Naive thymus-derived CD4-positive, alpha-beta T cell (primary cell): ENCODE measurements at places on chromosomes 5 and 9.

- no peak for DNase-seq
Observed at GRCh38 chr5:112574536-112574935, 155.5 kb upstream of the EPB41L4A start.

DNA sequence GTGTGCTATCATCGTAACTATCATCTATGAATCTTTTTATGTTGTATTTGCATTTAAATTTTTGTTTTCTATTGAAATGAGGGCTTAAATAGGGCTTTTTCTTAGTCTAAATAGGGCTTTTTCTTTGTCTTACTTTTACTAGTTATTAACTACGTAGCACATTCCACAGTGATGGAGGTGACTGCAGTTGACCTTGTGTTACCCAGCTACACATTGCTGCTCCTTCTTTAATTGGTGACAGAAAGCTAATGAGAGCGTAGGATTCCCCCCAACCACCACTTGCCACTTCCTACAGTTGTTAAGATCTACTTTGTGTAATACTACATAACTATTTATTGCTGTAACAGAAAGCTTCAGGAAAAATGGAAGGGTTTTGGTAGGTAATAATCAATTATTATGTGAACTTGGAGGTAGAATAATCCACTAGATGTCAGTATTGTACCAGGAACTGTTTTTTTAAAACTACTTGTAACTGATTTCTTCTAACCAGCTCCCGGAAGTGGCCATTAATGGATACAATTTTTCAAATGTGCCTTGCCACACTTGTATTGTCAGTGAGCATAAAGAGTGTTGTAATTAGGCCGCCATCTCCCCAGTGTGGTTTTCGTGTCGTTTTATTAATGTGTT, 18.0 kb downstream of the MTRR start:
- peak; percentile 23 for DNase-seq

GRCh38 chr5:10400831-10401230, 40.8 kb upstream of the ROPN1L start:
- DNase-seq: no peak

GRCh38 chr5:123033157-123033671, 3.3 kb downstream of the PPIC start:
- DNase-seq: no peak

GRCh38 chr9:135077497-135078200, 9.8 kb upstream of the OLFM1 start:
- no peak for DNase-seq

- no peak for DNase-seq
Observed at GRCh38 chr9:98142182-98142907, 23.3 kb upstream of the TRIM14 start.

GRCh38 chr5:76766746-76767145, 50.8 kb downstream of the F2R start:
- no peak for DNase-seq

GRCh38 chr9:137761032-137761431, 116.5 kb upstream of the CACNA1B start:
- no peak for DNase-seq

DNA sequence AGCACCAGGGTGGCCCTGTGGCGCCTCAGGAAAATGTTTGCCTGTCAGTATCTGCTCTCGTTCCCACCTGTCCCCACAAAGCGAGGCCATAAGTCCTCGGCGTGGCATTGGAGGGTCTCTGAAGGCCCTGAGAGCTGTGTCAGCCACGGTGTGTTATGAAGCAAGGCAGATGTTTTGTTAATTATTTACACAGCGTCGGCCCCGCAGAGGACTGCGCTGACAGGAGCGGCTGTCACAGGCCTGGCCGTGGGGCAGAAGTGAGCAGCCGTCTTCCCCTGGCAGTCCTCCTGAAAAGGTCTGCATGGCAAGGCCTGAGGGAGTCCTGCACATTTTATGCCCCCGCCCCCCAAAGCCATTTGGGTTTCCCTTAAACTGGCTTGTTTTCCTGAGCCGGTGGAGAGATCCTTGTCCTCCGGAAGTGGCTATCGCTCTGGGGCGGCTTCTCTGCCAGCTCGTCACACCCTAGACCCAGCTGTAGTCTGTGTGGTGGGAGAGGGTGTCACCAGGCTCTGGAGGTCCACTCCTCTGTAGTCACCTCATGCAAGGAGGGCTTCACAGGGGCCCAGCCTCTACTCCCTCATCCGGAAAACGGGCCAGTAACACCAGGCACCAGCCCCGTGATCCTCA, 6.2 kb downstream of the NEK6 start:
- DNase-seq: no peak

- no peak for DNase-seq
Observed at GRCh38 chr9:93975262-93975661, 20.1 kb upstream of the BARX1 start.

- no peak for DNase-seq
Observed at GRCh38 chr5:123444016-123444415, 20.8 kb upstream of the CEP120 start.

- DNase-seq: no peak
Observed at GRCh38 chr5:124343451-124343867, 403.0 kb downstream of the ZNF608 start.

GRCh38 chr9:126391713-126392661, 65.4 kb downstream of the MVB12B start:
- DNase-seq: no peak

- DNase-seq: no peak
Observed at GRCh38 chr5:1006656-1007071, 1.9 kb upstream of the NKD2 start.

DNA sequence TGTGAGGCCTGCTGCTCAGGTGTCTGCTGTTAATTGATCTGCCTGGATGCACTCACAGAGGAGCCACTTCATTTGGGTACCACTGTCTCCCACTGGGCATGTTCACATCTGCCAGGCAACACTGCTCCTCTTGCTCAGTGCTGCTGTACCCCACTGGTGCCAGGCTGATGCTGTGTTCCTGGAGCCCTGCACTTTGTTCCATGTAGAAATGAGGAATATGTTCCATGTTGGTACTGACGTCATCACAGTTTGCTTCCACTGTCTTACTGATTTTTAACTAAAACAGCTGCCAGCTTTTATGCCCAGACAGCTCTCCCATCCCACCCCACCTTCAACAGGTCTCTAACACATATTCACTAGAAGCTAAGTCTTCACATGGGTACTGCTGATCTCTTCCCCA, 355.7 kb downstream of the LRRC70 start:
- no peak for DNase-seq

DNA sequence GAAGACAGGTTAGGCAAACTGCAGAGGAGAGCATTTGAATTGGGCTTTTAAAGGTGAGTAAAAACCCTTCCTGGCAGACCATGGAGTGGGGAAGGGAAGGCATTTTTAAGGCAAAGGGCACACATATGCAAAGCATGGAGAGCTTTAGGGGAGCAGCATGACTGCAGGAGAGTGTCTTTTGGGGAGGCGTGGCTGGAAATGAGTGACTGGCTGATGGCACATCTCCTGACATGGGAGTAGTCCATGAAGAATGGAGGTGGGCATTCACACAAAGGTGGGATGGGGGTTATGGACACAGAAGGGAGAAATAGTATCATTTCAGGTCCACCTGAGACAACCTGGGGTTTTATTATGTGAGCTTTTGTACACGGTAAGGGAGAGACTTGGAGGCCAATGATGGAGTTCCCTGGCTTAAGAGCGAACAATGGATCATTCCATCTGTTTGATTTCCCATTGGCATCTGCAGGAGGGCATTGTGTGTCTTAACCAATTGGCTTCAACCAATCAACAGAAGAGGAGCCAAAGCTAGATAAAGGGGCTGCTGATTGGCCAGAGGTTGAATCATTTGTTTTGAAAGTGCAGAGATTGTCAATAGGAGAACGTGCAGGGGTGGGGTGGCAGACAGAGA, 2.1 kb downstream of the NSG2 start:
- DNase-seq: no peak

DNA sequence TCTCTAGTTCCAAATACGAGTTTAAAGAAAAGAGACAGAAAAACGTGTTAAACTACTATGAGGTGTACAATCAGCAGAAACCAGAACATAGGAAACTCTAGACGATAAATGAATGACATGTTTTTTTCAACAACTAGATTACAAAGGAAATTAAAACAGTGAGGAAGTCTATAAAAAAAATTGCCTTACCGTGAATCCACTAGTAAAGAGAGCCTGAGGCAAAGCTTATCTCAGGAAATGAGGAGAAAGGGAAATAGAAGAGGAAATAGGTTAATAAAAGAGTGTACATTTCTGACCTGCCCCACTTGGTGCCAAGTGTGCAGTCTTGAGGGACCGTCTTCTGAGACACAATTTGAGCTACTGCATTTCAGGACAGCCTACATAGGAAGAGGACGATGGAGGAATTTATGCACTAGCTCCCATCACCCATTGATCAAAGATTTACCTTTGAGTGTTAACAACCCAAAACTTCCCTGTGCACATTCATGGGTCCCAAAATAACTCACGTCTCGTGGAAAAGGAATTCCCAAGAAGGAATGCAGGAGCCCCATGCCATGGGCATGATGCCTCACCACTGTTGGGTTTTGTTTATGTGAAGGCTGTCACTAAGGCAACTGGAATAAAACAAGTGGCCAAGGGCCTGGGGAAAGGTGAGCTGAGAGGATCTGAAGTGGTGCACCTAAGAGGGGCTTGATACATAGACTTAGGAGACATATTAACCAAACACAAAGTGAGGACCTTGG, 53.6 kb upstream of the SLC1A3 start:
- no peak for DNase-seq

DNA sequence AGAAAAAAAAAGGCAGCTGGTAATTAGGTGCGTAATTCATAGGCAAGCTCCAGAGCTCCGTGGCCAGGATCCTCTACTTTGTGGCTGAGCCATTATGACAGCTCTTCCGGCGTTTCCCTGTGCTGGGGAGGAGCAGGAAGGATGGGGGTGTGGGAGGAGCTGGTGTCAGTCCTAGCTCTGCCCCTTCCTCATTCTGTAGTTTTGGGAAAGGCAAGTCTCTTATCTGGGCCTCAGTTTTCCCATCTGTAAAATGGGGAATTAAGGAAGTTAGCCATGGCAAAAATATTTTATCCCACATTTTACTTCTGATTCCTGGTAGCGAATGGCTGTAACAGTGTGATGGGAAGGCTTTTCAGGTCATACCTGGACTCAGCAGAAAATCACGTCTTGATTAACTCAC, 81.1 kb downstream of the SEC61B start:
- DNase-seq: no peak

DNA sequence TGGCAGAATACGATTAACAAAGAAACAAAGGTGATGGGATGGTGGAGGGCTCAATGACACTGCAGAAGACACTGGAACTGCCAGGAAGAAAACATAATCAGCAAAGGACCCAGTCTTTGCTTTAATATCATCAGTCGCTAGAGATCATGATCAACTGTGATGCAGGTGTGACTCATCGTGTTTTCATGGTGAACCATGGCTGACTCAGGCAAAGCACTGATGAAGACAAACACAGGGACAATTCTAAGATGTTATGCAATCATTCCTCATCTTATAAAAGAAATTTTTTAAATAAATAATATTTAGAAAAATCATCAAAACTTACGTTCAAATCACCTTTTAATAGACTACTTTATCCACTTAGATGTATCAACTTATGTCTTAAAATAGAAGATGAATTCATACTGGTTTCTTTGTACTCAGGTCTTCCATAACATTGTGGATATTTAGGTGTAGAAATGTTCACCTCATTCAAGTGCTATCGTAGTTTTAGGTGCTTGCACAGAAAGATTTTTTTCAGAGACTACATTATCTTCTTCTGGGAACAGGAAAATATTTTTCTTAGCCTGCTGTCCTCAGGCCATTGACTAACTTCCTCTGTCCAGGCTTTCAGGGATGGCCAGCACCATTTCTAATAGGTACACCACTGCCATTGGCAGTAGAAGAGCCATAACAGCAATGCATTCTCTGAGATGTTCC, 673.4 kb upstream of the MEF2C start:
- no peak for DNase-seq

DNA sequence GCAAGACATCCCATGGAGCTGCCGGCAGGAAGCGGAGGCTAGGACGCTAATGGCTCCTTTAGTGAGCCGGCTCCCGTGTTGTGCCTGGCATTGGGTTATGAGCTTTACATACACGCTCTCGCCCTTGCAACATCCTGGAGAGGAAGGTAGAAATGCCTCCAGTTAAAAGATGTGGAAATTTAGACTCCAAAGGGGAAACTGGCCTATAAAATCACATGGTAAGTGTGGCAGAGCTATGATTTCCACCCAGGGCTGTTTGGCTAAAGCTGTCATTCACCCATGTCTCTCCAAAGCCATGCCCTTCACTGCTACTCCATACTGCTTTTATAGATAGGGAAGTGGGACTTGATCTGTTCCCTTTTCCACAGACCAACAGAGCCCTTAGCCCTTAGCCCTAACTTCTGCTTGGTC, 5.2 kb downstream of the GM2A start:
- DNase-seq: no peak

DNA sequence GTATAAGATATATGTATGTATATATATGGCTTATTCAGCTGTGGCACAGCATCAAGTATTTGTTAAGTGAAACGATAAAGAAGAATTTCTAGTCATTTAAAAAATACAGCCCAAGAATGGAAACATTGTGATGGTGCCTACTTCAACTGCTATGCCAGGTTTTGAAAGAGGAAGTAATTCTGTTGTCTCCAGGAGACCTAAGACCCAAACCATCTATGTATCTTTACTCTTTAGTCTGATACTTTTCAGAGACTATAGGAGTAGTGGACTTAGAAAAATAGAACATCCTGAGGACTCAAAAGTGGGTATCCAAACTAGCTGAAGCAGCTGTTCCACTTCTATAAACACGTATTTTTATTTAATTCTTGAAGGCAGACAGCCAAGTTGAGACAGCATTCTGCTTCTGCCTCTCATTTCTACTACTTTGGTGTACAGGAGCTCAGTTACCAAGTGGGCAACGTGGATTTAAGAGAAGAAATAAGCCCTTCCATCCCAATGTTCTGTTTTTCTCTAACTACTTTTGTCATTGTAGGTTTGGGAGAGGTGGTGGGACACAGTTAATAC, 110.7 kb downstream of the RPS23 start:
- DNase-seq: no peak

DNA sequence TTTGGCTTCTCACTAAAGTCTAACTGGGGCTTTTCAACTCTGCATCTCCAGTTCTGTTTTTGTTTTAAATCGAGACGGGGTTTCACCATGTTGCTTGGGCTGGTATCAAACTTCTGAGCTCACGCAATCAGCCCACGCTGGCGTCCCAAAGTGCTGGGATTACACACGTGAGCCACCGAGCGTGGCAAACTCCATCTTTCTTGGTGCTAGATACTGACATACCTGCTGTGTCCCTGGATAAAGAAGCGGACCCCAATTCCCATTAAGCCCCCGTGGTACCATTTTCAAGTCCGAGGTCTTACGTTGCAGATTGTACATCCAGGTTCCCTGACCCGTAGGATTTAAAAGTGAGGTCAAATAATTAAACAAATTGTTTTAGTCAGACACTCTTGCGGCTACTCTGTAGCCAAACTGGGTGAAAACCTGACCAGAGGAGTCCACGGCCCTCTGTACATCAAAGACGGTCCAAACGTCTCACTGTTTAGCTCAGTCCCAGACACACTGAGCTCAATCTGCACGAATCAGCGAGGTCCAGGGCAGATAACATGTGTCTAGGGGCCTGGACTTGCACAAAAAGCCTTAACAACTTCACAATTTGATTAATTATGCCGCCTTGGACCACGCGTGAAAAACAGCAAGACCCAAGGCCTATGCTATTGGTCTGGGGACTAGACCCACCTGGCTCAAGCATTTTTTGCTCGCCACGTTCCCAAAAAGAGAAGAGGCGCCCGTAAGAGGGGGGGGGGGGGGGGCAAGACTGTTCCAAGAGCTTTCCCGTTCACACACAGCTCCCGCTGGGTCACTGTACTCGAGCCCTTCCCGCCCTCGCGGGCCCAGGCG, 727 bp upstream of the DNAJA1 start:
- DNase-seq: no peak

GRCh38 chr9:2615497-2615896, 6.1 kb upstream of the VLDLR start:
- no peak for DNase-seq

GRCh38 chr5:83494666-83495065, 23.1 kb downstream of the VCAN start:
- DNase-seq: no peak
